ENCODE measurements at places on chromosomes 7 and 10.
A peak's percentile ranks its signal among the peaks of the same experiment; 100 is the strongest.

- no peak for DNase-seq
These were observed 38.9 kb upstream of the RSU1 start for GRCh38 chr10:16856092-16856491.

DNA sequence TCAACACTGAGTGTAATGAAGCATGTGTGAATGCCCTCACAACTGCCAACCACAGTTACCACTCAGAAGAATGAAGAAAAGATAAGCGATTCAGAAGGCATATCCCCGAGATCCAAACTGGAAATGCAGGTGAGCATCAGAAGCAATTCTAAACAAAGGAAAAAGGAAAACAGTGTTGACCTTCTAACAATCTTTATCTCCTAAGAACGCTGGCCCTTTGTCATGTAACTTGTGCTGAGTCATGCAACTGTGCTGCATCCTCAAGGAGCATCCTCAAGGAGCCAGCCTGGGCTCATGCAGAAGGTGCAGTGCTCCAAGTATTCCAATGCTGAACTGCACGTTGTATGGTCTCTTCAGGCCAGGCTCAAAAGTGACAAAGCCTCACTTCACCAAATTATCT is 30.6 kb downstream of the SEC61G start:
- no peak for DNase-seq

DNA sequence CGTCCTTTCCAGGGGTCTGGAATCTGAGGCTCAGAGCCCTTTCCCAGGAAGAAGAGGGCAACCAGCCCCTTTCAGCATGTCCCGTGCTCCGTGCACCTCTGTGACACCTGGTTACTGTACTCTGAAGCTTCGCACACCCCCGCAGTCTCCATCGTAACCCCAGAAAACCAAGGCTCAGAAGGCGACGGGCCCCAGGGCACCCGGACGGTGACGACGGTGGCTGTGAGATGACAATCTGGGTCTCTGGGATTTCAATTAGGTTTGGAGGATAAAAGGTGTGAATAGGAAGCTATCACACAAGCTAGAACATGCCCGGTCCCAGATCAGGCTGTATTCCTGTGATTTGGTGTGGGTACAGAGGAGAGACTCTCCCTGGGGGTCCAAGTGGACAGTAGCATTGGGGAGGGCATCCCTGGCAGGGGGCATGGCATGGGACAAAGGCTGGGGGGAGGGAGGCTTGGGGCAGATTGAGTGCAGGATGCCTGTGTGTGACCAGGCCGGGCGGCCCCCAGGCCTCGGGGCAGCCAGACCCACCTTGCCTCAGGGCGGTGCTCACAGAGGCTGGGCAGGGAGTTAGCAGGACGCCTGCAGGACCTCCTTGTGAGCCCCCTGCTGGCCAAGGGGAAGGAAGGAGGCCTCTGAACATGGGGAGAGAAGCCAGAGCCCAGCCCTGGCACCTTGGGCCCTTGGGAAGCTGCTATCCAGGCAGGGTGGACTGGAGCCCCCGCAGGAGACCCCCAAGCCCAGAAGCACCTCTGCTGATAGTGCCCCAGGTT is 23.4 kb upstream of the PSMG3 start:
- no peak for DNase-seq

DNA sequence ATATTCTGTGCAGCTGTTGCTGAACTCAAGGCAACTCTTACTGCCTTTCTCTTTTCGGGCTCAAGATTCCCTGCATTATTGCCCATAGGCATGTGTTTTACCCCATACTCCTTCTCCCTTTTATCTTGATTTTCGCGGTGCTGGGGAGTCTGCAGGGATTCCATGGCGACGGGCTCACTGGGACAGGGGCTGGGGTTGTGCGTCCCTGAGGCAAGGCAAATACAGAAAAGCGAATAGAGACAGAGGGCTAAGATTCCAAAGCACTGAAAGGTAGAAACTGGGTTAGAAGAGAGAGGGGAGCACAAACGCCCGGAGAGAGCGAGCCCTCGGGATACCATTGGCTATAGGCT is 519 bp upstream of the RPP38 start:
- no peak for DNase-seq

GRCh38 chr7:136874393-136875032 is 6.1 kb downstream of the CHRM2 start:
- DNase-seq, result no peak

- DNase-seq, result no peak
These were observed 89.0 kb downstream of the PHTF2 start for GRCh38 chr7:77887567-77887966.

DNA sequence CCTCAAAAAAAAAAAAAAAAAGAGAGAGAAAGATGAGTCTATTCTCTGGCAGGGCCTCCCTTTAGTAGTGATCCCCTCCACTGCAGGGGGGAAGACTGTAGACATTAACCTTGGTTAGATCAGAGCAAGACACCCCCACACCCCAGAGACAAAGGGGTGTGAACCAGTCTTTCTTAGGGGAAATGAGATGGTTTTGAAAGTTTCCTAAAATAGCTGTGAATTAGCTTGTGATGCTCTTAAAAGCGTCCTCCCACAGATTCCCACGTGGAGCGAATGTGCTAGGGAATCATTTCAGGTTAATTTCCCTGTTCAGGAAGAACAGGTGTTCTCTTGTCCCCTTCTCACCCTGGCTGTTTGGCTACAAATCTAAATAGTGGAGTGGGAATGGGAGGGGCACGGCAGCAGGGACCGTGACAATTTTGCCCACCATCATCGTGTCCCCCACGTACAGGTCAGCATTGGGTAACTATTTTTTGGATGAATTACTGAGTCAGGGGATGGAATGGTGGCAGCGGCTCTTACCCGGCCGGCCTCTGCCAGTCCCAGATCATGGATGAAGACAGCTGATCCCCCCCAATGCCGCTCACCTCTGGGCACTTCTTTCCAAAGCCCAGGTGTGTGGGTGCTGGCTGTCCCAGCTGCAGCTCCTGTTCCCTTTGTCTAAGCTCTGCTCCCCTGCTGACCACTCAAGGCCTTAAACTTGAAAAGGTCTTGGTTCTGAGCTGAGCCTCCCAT is 152.9 kb downstream of the CCDC3 start:
- no peak for DNase-seq

DNA sequence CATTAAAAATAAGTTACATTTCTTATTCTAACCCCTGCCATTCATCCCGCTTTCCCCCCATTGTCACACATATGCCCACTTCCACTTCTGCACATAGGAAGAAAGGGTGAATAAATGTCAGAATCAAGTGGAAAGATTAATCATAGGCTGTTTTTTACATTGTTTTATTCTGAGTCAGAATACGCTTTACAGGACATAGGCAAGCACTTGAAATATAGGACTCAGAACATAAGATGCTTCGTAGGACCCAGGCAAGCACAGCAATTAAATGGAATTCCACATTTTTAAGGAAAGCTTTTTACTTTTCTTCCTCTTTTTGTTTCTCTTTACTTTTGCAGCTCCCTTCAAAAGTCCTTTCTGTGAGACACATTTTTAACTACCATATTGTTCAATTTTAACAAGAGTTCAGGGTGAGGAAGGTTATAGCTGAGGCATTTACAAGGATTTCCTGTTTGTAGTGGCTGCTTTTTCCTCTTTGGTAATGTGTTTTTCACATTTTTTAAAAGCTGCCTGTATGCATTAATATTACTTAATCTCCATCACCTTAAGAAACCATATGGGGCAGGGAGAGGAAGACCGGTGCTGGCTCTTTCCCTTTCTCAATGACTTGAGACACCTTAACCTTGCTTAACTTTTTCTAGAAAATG is 130.0 kb downstream of the TES start:
- no peak for DNase-seq

- DNase-seq, result peak; percentile 53
These were observed 114.6 kb upstream of the SFMBT2 start for GRCh38 chr10:7525314-7526016.

- DNase-seq, result no peak
These were observed 155.5 kb downstream of the SVIL start for GRCh38 chr10:29479081-29479925.

DNA sequence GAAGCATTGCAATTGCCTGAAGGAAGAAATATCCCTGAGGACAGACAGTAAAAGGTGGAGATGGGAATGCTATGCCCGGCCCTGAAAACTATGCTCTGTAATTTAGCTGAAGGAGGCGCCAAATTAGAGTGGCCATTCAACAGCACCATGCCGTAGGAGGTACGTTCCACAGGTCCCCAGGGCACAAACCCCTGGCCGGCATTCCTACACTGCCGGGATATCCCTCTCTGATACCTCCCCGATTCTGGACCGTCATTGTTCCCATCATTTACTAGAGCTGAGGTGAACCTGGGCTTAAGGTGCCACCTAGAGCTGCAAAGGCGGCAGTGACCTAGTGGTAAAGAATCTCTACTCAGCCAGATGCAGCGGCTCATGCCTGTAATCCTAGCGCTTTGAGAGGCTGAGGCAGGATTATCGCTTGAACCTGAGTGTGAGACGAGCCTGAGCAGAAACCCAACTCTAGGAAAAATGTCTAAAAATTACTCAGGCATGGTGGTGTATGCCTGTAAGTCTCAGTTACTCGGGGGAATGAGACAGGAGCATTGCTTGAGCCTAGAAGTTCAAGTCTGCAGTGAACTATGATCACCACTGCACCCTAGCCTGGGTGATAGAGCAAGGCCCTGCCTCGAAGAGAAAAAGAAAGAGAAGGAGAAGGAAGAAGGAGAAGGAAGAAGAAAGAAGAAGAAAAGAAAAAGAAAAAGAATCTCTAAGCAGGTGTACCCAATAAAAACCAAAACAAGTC is 53.0 kb upstream of the TNKS2 start:
- no peak for DNase-seq

Measured in activated naive CD4-positive, alpha-beta T cell treated with Interleukin-2 at 50 U/mL for 16 hours (primary cell).